Left lobe of liver (tissue), 2 donors: ENCODE measurements at places on chromosomes 1 and 21. TPM values are rescaled to one million over a fixed set of nuclear protein-coding genes. Genes with fewer than 3 reads are reported as not detected.

The PIAS3 gene
- total RNA-seq = 6.2 TPM

The CELA2A gene
- 0.91 TPM for total RNA-seq

The TMEM167B gene
- 18.9 TPM for total RNA-seq

The RGS2 gene
- 3.0 TPM for total RNA-seq

The ACTN2 gene
- not detected for total RNA-seq

The COL8A2 gene
- total RNA-seq = 0.50 TPM

The TMEM52 gene
- total RNA-seq = 11.3 TPM

The TRABD2B gene
- total RNA-seq = 15.1 TPM

The KPNA6 gene
- total RNA-seq = 32.2 TPM

The VHLL gene
- total RNA-seq = not detected

The CFHR5 gene
- 73.2 TPM for total RNA-seq

The CR2 gene
- 0.08 TPM for total RNA-seq

The OSCP1 gene
- total RNA-seq = 1.2 TPM

The MAGOH gene
- 15.3 TPM for total RNA-seq

The PLA2G2C gene
- not detected for total RNA-seq

The LRRC7 gene
- total RNA-seq = 0.33 TPM

The SPATA46 gene
- total RNA-seq = not detected

The IL20 gene
- not detected for total RNA-seq

The HSPA6 gene
- total RNA-seq = 0.48 TPM

The PLXNA2 gene
- 9.3 TPM for total RNA-seq

The AGMAT gene
- 58.0 TPM for total RNA-seq

The AMY1B gene
- total RNA-seq = not detected

The COL11A1 gene
- 0.08 TPM for total RNA-seq

The AGO1 gene
- total RNA-seq = 10.7 TPM

The CXADR gene
- 23.4 TPM for total RNA-seq

The GPA33 gene
- total RNA-seq = 0.20 TPM

The PRDM2 gene
- 11.7 TPM for total RNA-seq

The CD1B gene
- total RNA-seq = not detected

The LIPI gene
- total RNA-seq = not detected

The IFI44L gene
- total RNA-seq = 0.63 TPM

The KRTAP7-1 gene
- total RNA-seq = not detected

The SYPL2 gene
- total RNA-seq = 9.6 TPM

The SLC9C2 gene
- not detected for total RNA-seq

The HHAT gene
- 1.9 TPM for total RNA-seq

The OR4F16 gene
- not detected for total RNA-seq

The SMG7 gene
- total RNA-seq = 25.3 TPM

The C1orf74 gene
- total RNA-seq = 1.3 TPM

The XCL1 gene
- 0.13 TPM for total RNA-seq

The RPE65 gene
- not detected for total RNA-seq

The GSTM3 gene
- 3.0 TPM for total RNA-seq

The RGSL1 gene
- not detected for total RNA-seq

The SYT14 gene
- 0.03 TPM for total RNA-seq

The HSD3B2 gene
- 0.83 TPM for total RNA-seq

The PLPP3 gene
- total RNA-seq = 53.9 TPM

The ATP6V1G3 gene
- total RNA-seq = not detected

The GBP7 gene
- 22.9 TPM for total RNA-seq

The MASP2 gene
- 206 TPM for total RNA-seq

The S100A14 gene
- total RNA-seq = 4.9 TPM

The EVA1B gene
- total RNA-seq = 4.8 TPM

The MX2 gene
- total RNA-seq = 0.75 TPM

The SYTL1 gene
- total RNA-seq = 0.81 TPM

The ICOSLG gene
- total RNA-seq = 3.8 TPM
